ENCODE measurements at places on chromosomes 12 and 14.

GRCh38 chr12:108679106-108679681 is 45.5 kb upstream of the SELPLG start:
- no peak for DNase-seq

GRCh38 chr12:29562110-29562804 is 64.8 kb upstream of the OVCH1 start:
- no peak for DNase-seq

DNA sequence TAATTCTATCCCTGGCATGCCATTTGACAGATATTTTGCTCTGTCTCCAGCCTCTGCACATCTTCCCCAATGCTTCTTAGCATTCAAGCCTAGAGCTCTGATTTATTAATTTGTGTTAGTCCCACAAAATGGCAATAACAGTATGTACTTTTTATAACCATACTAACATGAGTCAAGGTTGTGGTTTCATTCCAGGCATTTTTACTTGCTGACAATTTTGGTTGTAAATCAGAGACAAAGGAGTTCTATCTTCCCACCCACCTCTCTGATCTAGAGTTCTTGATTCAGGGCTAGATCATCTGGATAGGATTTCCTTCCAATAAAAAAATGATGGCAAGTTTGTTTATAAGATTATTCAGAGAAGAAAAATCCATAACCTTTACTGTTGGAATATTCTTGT is 18.5 kb upstream of the CISTR start:
- no peak for DNase-seq

- no peak for DNase-seq
Measured at GRCh38 chr12:53940443-53941014, 1.9 kb downstream of the HOXC13 start.

- DNase-seq = no peak
Measured at GRCh38 chr14:47730296-47730695, 54.9 kb upstream of the MDGA2 start.

DNA sequence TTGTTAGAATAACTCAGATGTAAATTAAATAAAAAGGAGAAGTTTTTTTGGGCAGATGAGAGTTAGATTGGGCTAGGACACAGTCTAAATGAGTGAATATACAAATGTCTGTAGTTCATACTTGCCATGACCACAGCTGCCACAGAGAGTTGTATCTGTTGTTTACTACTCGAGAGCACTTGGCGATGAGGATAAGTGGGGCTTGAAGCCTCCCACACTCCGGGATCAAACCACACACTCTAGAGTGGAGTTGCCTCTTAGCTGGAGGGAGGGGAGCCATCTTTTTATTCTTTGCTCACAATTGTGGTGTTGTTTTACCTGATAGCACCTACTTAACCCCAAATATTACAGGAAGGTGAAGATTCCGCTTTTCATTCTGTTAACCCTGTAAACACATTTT is 27.5 kb downstream of the BEST3 start:
- DNase-seq = no peak

GRCh38 chr12:5875851-5876250 is 69.2 kb downstream of the ANO2 start:
- DNase-seq = no peak

- no peak for DNase-seq
Measured at GRCh38 chr14:63928744-63929174, 76.0 kb downstream of the SYNE2 start.

GRCh38 chr12:14153803-14154202 is 172.4 kb upstream of the GRIN2B start:
- no peak for DNase-seq

GRCh38 chr12:113659416-113659815 is 187.7 kb upstream of the LHX5 start:
- no peak for DNase-seq

- no peak for DNase-seq
Measured at GRCh38 chr14:80055226-80055625, 156.1 kb downstream of the DIO2 start.

GRCh38 chr12:113914176-113914575 is 51.9 kb downstream of the RBM19 start:
- DNase-seq = no peak

- no peak for DNase-seq
Measured at GRCh38 chr12:52097045-52097666, 17.7 kb downstream of the SMIM41 start.

- no peak for DNase-seq
Measured at GRCh38 chr14:101507836-101508150, 53.5 kb upstream of the DIO3 start.

DNA sequence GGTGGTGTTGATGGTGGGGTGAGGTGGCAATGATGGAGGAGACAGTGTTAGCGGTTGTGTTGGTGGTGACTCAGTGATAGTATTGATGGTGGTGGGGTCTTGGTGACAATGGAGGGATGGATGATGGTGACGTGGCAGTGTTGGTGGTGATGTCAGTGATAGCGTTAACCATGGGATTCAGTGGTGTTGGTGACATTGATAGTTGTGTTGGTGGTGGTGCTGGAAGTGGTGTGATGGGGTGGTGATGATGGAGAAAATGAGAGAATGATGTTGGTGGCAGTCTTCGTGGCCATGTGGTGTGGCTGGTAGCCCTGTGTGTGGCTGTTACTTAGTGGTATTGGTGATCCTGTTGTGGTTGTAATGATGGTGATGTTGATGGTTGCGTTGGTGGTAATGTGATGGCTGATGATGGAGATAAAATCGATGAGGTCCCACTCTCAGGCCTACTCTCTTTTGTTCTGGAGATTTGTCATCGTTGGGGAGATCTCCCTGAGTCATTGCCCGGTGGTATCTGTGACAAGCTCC is 2.6 kb downstream of the DTX1 start:
- DNase-seq = no peak

GRCh38 chr14:38442208-38442607 is 186.3 kb upstream of the CLEC14A start:
- no peak for DNase-seq

GRCh38 chr12:112357214-112357613 is 25.0 kb downstream of the HECTD4 start:
- DNase-seq = no peak

DNA sequence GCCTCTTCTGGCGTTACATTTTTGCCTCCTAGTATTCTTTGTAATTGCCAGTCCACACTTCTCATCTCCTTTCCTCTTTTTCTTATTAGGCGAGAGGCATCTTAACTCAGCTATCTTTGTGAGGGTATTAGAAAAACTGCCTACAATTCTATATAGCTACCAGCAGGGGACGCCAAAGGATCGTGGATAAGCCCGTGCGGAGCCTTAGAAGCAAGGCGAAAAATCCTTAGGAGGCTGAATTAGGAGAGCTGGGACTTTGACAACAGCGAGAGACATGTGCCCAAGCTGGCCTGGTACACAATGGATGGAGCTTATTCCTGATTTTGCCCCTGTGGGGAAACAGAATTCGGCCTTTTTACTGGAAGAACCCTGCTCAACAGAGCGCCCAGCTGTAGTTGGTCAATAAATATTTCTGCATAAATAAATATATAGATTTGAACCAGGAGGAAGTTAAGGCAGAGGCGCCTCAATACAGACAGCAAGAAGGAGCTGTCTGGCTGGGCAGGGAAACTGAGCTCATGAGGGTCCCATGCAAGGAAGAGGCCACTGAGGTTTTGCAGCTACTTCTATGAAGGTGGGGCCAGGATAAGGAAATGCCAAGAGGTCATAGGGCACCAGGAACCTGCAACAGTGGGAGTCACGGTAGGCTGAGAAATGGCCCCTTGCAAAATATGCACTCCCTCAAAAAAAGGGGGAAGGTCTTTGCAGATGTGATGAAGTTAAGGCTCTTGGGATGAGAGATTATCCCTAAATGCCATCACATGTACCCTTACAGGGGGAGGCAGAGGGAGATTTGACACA is 14.6 kb upstream of the RBM19 start:
- no peak for DNase-seq

GRCh38 chr14:95951359-95951758 is 74.7 kb downstream of the TUNAR start:
- no peak for DNase-seq

- DNase-seq = no peak
Measured at GRCh38 chr14:92582706-92583452, 69.3 kb downstream of the RIN3 start.

GRCh38 chr12:123111498-123112165 is 39.3 kb downstream of the PITPNM2 start:
- no peak for DNase-seq

DNA sequence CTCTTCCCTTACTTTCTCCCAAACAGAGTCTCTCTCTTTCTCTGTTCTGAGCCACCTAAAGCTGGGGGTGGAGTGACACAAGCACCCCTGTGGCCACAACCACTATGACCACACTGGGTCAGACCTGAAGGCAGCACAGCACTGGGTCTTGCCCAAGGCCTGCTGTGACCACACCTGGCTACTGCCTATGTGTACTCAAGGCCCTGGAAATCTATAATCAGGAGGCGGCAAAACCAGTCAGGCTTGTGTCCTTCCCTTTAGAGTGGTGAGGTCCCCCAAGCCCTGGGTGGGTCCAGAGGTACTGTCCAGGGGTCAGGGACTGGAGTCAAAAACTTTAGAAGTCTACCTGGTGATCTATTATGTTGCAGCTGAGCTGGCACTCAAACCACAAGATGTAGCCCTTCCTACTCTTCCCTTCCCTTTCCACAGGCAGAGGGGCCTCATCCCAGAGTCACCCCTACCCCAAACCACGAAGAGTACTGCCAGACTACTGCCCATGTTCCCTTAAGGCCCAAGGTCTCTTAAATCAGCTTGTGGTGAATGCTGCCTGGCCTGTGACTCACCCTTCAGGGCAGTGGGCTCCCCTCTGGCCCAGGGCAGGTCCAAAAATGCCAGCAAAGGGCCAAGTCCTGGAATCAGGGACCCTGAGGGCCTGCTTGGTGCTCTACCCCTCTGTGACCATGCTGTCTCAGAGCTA is 179.8 kb upstream of the DYRK2 start:
- DNase-seq = no peak

DNA sequence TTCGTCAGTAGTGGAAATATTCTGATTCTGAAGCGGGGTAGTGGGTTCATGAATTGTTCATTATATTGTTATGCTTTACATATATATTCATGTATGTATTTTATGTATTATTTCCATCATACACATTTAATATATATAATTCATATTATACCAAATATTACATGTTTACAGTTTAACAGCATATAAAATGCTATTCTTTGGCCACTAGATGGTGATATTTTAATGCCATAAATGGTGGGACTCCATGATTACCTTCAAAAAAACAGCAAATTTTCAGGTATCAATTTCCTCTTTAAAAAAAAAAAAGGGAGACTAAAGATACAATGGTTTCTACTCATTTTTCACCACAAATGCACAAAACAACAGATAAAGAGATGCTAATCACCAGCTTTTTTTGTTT is 41.0 kb downstream of the BDKRB1 start:
- no peak for DNase-seq

DNA sequence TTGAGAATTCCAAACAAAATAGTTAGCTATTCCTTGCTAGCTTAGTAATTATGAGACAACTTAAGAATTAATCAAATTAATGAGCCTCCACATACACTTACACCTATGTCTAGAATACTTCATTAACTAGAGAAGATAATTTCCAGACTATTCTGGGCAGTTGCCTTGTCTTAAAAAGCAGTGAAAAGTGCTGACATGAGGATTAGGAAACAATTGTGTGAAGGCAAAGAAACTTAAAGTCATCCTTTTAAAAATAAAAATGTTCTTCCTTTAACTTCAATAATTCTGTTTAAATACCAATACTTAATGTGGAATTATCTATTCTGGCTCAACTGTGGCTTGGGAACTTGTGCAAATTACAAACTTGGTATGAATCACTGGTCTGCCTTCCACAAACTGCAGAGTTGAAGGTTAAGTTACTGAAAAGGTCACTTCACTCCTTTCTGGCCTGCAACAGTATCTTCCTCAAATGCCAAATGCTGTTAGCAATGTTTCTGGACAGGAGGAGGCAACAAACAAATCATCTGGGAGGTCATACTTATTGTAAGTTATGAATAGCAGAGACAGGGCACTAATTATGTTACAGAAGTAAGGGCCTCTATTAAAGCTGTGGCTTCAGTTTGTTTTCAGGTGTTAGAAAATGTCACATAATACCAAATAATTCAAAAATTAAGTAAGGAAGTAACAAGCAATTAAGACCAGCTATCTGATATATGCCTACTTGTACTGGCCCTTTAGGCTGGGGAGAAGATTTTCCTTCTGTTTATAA is 19.2 kb downstream of the PPTC7 start:
- no peak for DNase-seq

GRCh38 chr12:104681012-104681690 is 224.4 kb downstream of the CHST11 start:
- DNase-seq = no peak

DNA sequence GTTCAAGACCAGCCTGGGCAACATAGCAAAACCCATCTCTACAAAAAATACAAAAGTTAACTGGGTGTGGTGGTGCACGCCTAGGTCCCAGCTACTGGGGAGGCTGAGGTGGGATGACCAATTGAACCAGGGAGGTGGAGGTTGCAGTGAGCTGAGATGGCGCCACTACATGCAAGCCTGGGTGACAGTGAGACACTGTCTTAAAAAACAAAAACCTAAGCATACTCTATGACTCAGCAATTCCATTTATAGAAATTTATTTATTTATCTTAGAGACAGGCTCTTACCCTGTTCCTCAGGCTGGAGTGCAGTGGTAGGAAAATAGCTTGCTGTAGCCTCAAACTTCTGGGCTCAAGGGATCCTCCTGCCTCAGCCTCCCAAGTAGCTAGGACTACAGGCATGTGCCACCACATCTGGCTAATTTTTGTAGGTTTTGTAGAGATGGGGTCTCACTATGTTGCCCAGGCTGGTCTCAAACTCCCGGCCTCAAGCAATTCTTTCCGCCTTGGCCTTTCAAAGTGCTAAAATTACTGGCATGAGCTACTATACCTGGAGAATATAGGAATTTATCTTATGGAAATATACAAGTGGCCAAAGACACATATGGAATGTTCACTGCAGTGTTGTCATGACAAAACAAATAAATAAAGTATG is 43.3 kb downstream of the NCKAP5L start:
- no peak for DNase-seq
